ENCODE measurements at places on chromosomes 4 and X.

DNA sequence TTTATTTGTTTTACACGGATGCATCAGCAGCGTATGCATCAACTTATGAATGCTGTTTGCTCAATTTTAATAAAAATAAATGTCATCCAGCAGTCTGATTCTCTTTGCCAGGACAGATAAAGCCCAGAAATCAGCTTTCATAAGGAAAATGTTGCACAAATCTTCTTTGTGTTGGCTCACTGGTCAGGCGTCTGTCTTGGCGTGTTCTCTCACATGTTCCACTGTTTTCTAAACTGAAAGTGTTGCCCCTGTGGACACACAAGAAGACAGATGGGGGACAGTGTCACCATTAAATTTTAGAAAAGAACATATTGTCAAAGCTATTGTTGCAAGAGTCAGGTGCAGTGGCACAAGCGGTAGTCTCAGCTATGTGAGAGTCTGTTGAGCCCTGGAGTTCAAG, 316.2 kb downstream of the CENPC start:
- DNase-seq = no peak

DNA sequence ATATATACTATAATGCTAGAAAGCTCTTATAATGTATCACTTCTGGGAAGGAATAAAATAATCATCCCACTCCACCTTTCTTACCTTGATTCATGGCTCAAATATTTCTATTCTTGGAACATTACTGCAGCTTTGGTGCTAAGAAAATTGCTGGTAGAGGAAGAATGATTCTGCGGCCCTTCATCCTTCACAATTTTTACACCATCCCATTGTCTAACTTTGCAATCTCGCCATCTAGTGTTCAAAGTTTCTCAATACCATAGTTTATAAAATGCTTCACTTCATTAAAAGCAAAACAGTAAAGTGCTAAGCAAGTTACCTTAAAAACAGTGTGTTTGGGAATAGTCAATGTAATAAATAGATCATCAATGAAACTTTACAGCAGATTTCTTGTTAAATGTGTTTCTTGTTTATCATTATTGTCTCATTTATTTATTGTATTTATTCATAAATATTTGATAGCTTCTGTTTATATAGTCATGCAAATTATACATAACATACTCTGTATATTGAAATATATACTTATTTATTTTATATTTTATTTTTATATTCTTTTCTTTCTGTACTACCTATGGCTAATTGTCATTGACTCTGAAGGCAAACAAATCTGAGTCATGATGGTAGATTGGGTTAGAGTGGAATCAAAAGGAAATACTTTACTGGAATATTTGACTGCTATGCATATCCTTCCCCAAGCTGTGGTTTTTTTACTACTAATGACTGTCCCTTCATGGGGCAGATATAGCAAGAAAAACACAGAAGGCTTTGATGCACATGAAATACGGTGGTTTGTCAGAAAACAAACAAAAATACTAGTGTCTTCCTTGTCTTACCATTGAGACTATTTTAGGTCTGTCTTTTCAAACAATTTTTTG, 390.7 kb downstream of the MAPK10 start:
- no peak for DNase-seq

DNA sequence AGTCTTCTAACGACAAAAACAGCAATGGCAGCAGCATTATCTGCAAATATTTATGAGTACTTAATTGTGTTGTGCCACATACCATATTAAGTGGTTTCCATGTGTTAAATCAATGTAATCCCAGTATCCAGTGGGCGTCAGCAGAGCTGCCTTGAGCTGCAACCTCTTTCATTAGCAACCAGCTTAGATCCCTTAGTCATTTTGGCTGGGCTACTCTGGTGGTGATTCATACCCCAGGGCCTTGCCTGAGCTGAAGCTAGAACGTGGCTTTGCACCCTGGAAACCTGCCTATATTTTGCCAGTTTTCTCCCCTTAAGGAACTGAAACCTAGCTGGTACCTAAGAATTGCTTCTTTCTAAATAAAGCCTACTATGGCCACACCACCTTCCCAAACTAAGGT, 474.3 kb upstream of the FTHL17 start:
- no peak for DNase-seq

- no peak for DNase-seq
Observed at GRCh38 chr4:182729516-182729915, 187.7 kb downstream of the DCTD start.
